Ovary (tissue), 10 donors: ENCODE measurements at places on chromosomes 11 and 22. TPM values are rescaled to one million over a fixed set of nuclear protein-coding genes. Genes with fewer than 3 reads are reported as not detected.

The CLCF1 gene
- 8.6 TPM for total RNA-seq

The ASRGL1 gene
- 12.3 TPM for total RNA-seq

The GGTLC2 gene
- total RNA-seq: not detected

The CHADL gene
- 2.0 TPM for total RNA-seq

The TMEM121B gene
- total RNA-seq: 0.46 TPM

The P2RY6 gene
- not detected for total RNA-seq

The C22orf15 gene
- total RNA-seq: 6.5 TPM

The RHOD gene
- 12.6 TPM for total RNA-seq

The NPAS4 gene
- total RNA-seq: not detected

The ARHGAP1 gene
- 24.1 TPM for total RNA-seq

The SAA1 gene
- not detected for total RNA-seq

The LGALS12 gene
- total RNA-seq: 0.56 TPM

The GRM5 gene
- under 0.01 TPM for total RNA-seq

The TSSK2 gene
- total RNA-seq: not detected

The SMC1B gene
- 0.05 TPM for total RNA-seq

The RAG2 gene
- total RNA-seq: not detected

The AQP11 gene
- total RNA-seq: 12.9 TPM

The MMP8 gene
- total RNA-seq: not detected

The POU2AF2 gene
- total RNA-seq: 0.30 TPM
